ENCODE measurements at places on chromosomes 11 and 22.

- DNase-seq: no peak
These were observed 2113.5 kb downstream of the LRRC4C start for GRCh38 chr11:39345834-39346442.

- DNase-seq: no peak
These were observed 71.2 kb downstream of the ADM start for GRCh38 chr11:10376061-10376460.

GRCh38 chr11:84588131-84588829 lies 1038.9 kb downstream of the DLG2 start:
- no peak for DNase-seq

- DNase-seq: no peak
These were observed 3.6 kb upstream of the IGF2 start for GRCh38 chr11:2142762-2143202.

DNA sequence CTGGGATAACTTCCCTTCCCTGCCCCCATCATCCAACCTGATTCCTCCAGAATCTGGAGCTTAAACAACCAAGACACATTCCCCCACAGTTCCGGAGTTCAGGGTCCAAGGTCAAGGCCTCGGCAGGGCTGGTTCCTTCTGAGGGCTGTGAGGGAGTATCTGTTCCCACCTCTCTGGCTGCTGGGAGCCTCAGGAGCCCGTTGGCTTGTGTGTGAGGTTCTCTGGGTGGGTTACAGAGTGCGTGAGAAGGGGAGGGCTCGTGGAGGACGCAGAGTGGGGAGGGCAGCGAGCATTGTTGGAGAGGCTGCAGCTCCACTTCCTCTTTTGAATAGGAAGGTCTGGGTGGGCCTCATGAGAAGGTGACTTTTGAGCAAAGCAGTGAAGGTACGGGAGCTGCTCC lies 8.5 kb downstream of the SERHL2 start:
- DNase-seq: peak; percentile 95

DNA sequence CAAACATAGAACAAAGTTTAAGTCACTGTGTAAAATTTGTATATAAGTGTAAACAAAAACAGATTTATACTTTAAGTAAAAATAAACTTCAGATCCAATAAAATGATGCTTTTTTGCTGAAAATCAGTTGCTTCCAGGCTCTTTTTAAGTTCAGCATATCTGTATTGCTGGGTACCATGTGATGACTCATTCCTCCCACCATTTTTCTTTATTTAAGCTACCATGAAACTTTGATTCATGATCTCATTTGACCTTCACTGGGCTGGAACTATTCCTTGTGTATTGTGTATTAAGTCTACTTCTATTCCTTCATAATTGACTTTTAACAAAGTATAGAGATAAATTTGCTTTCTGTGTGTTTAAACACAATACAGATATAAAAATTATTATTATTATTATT lies 46.3 kb upstream of the RRM1 start:
- DNase-seq: no peak

- no peak for DNase-seq
These were observed 3.3 kb downstream of the CD248 start for GRCh38 chr11:66313321-66314185.

DNA sequence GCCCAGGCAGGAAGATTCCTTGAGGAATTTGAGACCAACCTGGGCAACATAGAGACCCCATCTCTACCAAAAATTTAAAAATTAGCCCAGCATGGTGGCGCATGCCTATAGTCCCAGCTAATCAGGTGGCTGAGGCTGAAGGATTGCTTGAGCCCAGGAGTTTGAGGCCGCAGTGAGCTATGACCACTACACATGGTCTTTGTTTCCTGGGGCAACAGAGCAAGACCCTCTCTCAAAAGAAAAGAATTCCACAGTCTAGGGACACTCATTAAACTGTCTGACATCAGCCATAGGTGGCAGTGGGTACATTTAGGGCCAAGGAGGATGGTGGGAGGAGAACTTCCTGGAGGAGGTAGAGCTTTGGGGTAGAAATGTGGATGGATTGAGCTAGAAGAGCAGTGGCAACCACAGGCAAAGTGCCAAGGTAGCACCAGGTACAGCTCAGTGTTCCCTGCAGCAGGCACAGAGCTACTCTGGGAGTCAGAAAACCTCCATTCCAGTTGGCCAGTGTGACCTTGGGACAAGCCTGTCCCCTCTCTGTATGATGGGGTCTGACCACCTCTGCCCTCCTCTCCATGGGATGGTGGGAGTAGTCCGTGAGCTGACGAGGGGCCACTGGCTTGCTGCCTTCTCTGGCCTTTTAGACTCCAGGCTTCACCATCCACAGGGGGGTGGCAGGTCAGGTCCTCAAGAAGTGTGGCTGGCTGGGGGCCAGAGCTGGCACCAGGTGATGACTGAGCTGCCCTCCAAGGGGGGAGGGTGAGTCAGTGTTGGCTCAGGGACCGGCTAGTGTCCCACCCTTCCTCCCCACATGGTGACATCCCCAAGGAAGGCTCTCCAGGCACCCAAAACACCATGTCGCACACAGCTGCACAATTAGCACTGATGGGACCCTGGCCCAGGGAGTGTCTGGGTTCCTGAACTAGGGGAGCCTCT lies 3.7 kb upstream of the CLCF1 start:
- DNase-seq: no peak

DNA sequence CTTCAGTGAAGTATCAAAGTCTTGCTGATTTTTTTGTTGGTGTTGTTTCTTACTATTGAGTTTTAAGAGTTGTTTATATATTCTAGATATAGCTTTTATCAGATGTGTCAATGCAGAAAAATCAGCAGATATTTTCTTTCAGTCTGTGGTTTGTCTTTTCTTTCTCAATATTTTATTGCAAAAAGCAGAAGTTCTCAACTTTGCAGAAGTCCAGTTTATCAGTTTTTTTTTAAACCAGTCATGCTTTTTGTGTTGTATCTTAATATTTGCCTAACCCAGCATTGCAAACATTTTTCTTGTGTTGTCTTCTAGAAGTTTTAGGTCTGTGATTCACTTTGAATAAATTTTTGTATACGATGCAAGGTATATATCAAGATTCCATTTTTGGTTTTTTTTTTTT lies 7.0 kb downstream of the ASRGL1 start:
- peak; percentile 31 for DNase-seq

DNA sequence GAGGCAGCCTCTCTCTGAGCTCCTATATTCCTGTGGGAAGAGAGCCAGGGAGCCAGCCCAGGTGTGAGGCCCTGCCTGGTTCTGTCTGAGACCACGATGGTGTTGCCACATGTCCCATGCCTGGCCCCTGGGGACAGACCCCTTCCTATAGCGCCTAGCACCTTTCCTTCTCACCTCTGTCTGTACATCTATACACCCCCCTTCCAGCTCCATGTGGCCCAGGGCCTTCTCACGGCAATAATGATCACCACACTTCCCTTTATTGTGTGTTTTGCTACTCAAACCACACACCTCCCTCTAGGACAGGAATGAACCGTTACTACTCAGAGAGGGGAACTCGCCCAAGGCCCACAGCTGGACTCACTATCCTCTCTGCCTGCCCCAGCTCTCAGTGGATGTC lies 12.8 kb downstream of the CD82 start:
- DNase-seq: peak; percentile 79

GRCh38 chr11:70429428-70429705 lies 31.0 kb downstream of the CTTN start:
- no peak for DNase-seq

DNA sequence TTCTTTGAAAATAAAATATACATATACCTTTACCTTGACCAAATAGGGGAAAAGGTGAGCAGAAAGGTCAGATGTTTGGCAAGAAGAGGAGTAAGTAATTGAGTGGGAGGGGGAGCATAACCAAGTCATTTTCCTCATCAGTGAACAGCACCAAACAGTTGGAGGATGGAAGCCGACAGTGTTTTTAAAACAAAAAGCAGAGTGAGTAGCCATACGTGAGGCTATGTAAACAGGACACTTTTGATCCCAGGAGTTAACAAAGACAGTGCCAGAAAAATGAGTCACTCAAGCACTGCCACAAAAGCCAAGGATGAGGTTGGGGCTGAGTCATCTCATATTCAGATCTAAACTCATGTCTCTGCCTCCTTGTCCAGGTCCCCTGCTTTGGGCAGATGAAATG lies 734.7 kb downstream of the KCNA4 start:
- DNase-seq: no peak

DNA sequence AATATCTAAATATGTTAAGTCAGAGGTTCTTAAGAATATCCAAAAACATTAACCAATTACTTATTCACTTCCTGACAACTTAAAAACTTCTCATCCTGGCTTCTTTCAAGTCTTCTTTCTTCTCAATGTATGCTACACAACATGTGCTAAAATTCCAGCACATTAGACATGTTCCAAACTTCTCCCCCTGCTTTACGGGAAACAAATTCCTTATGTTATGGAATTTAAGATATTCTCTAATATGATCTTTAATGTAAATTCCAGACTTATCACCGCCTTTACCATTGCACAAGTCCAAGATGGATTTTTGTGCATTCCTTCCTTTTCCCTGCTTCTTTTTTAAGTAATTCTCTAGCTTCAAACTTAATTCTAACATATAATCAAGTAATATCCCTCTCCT lies 964.5 kb upstream of the CHORDC1 start:
- DNase-seq: no peak

DNA sequence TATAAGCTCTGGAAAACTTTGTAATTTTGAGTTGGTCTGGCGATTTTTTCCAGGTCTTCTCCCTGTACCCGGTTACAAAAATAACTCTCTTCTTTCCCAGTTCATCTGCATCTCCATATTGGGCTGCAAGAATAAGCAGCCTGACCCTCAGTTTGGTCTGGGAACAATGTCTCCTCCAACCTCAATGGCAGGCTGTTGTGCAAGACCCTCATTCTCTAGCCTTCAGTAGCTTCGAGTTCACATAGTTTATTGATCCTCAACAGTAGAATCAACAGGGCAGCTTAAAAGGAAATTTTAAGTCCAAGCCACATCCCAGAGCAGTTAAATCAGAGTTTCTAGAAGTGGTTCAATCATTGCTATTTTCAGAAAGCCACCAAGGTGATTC lies 35.3 kb downstream of the TMPRSS5 start:
- DNase-seq: no peak

DNA sequence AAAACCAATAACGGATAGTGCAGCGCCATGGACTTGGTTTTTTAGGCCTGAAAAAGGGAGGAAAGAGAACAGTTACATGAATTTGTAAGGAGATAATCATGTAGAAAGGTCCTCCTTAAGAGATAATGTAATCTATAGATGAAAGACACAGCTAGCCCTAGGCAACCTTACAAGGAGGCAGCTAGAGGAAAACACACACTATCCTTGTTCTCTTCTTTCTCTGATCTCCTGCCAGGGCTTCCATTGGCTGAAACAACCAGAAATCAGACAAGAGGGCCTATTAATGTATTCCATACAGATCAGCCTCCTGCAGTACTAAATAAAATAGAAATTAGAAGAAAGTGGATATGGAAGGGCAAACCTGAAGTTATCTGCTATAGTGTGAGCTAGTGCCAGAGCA lies 53.0 kb downstream of the KCNA4 start:
- DNase-seq: no peak

GRCh38 chr22:50264104-50264745 lies 2.7 kb upstream of the MAPK12 start:
- DNase-seq: no peak

DNA sequence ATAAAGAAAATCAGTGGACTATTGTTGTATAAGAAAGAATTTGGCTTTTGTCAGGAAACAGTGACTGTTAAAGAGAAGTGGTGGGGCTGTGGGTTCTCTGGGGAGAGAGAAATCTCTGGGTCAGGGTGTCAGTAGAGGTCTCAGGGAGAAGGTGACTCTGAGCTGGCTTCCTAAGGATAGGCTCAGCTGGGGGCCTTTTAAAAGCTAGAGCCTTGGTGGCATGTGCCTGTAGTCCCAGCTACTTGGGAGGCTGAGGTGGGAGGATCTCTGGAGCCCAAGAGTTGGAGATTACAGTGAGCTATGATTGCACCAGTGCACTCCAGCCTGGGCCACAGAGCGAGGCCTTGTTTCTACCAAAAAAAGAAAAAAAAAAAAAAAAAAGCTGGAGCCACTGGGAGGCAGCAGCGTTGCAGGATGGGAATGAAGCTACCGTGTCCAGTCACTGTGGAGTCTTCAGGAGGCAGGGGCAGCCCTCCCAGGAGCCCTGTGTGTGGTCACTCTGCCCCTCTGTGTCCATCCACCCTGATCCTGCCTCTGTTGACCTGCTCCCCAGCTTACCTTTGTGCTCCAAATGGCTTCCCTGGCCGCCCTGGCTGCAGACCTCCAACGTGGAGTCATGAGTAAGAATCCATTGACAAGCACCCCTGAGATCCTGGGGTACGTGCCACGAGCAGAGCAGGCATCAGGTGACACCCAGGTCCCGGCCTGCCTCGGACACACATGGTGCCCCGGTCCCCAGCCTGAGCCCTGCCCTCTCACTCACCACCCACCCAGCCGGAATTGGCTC lies 5.4 kb upstream of the MIF start:
- peak; percentile 23 for DNase-seq

- no peak for DNase-seq
These were observed 20.8 kb downstream of the RSPH14 start for GRCh38 chr22:23121000-23121421.

DNA sequence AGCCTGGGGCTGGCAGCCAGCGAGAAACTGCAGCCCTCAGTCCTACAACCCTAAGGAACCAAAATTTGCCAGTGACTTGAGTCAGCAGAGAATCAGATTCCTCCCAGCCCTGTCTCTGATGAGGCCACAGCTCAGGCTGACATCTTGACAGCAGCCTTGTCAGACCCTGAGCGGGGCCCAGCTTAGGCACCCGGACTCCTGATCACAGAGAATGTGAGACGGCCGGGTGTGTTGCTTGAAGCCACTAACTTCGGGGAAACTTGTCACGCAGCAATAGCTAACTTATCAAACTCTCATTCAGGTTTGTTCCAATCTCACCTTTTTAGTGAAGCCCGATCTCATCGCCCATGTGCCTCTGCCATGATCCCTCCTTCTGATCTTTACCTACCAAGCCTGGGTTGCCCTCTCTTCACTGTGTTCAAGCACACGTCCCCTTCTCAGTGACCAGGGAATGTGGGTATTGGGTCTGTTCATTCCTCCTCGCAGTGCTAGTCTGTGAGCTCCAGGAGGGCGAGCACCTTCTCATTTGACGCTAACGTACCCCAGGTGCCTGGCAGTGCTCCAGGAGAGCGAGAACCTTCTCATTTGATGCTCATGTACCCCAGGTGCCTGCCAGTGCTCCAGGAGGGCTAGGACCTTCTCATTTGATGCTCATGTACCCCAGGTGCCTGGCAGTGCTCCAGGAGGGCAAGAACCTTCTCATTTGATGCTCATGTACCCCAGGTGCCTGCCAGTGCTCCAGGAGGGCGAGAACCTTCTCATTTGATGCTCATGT lies 280.7 kb downstream of the BRD1 start:
- DNase-seq: no peak

- no peak for DNase-seq
These were observed 50.1 kb upstream of the WNT11 start for GRCh38 chr11:76256448-76256847.

DNA sequence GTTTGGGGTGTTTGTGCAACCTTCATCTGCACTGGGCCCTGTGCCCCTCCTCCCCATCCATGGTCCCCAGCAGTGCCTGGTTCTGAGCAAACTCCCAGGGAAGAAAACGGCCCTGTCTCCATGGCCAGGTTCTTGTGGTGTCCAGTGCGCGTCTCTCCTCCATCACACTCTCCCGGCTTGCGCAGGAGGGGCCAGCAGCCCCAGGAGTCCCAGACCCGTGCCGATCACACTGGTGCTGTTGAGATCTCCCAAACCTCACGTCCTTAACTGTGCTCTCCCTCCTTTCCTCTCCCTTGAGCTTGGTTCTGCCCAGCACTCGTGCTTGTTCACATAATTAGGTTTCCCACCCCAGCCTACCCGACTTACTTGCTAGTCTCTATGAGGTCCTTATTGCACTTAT lies 10.9 kb upstream of the GRK2 start:
- DNase-seq: no peak

All from KBM-7 (cell line).